Nucleus accumbens (tissue), 56 donors: ENCODE measurements at places on chromosomes 7 and 10.
A peak's percentile ranks its signal among the peaks of the same experiment; 100 is the strongest.

GRCh38 chr7:26329520-26330255, 38.0 kb downstream of the SNX10 start:
- peak; percentile 12 for DNase-seq

GRCh38 chr10:114885443-114885842, 52.6 kb upstream of the TRUB1 start:
- no peak for DNase-seq

- no peak for DNase-seq
These were observed 31.3 kb downstream of the RAPGEF5 start for GRCh38 chr7:22325671-22326070.

DNA sequence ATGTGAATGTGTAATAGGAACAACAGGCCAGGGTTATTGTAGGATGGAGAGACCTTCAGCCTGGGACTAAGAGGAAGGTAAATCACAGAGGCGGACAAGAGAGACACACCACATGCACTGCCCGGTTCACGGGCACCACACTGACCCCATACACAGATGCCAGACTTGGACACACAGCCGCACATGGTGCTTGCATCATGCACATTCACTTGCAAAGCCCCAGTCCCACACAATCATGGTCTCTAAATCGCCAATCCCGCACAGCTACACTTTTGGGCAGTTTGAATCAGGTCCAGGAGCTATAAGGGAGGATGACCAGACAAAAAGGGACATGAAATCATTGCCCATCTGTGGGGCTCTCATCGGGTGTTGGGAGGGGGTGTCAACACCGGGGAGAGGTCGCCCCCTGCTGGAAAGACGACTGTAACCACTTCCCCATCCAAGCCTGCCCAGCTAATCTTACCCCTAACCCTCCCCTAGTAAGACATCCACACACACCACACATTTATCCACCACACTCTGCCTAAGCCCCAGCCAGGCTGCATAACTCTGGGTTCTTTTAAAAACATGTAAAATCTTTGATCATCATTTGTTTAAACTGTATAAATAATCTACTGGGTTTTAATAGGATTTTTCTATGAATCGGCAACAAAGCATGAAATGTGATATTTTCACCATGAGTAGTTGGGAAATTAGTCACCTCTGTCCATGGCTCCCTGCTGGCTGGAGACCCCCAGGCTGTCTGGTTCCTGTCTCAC, 40.5 kb upstream of the SLF2 start:
- peak; percentile 43 for DNase-seq

GRCh38 chr10:131946321-131946751, 35.4 kb downstream of the BNIP3 start:
- DNase-seq, result no peak

DNA sequence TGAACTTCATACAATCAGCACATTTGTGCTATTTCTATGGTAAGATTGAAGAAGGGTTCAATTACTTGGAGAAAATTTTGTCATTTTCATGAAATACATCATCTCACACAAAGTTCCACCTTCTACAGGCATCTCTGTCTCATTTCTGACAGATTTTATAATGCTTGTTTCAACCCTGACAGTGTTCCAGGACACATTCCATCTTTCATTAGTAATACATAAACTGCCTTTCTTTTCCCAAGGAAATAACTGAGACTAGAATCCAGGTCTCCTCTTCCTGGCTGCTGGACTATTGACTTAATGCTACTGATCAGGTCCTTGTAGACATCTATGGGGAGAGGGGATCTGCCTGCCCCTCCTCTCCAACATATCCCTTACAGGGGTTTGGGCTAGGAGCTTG, 70.1 kb upstream of the PLPP4 start:
- DNase-seq, result no peak

DNA sequence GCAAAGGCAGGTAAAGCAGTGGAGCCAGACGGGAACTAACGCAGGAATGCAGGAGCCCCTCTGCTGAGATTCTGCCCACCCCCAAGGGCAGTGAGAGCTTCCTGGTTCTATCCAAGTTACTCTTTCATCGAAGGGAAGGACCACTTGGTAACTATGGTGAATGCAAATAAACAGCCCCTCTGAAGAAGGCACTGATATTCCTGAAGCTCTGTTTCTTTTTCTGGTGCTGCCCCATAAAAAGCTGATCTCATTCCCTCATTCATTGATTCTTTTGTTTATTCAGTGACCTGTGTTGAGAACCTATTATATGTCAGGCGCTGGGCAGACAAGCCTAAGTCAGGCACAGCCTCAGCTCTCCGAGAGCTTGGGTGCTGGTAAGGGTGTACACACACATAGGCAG, 217.3 kb downstream of the SNX10 start:
- DNase-seq, result no peak

DNA sequence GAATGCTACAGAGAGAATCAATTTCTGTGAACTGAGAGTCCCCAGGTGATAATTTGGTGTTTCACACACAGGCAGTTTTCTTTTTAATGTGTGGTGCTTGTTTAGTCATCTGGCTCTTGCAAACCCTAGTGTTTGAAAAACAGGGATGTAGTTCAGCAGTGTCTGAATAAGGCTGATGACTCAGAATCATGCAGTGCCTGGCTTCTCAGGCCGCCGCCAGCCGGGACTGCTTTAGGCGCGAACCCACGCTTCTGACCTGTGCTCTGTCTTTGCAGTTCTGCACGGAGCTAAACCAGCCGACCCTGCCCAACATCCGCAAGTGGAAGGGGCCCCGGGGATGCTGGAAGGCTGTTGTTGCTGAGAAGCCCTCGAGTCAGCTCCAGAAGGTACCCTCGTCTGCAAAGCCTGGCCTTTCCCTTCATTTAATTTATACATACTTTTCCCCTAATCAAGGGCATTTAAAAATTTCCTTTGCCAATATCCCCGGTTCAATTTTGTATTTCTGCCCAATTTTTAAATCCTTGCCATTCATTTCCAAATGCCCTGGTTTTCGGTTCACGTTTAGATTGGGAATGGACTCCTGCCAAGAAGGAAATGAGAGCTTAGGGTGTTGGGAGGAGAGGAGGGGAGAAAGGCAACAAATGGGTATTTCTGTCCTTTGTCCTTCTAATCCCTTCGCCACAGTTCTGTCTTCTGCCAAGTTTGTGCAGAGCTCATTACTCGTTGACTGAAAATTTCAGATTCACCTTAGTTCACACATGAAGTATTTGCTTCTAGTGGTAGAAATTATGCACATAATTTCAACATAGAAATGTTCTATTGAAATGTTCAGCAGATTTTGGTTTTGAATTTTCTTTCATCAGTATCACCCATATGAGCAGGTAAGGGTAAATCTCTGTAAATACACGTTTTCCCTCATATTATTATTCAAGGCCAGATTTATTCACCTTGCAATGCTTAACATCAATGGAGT, 108.5 kb upstream of the ANLN start:
- DNase-seq, result peak; percentile 72

- no peak for DNase-seq
These were observed 36.3 kb upstream of the TCF7L2 start for GRCh38 chr10:112913661-112914287.

DNA sequence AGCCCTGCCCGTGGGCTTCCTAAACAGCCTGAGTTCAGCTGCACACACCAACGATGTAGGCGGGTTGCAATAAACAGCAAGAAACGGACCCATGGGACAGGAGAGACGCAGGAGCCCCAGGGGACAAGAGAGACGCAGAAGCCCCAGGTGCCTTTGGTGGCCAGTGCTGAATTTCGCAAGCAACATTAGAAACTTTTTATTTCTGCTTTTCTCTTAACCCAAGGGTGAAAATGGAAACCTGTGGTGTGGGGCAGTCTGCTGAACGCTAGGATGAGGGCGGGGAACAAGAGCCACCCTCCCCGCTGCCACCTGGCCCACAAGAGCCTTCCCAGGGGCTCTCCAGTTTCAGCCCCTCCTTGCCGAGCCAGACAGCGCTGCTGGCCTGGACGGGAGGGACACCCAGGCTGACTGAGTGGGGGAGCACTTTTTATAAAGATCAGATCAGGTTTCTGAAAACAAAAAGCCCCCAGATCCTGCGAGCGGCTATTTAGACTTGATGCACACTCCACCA, 20.0 kb upstream of the GPR146 start:
- no peak for DNase-seq
